ENCODE measurements at places on chromosomes 16 and 17.
A peak's percentile ranks its signal among the peaks of the same experiment; 100 is the strongest.

- no peak for DNase-seq
These were observed 8.4 kb upstream of the TNS4 start for GRCh38 chr17:40509626-40510327.

- DNase-seq = no peak
These were observed 908.4 kb downstream of the KCNJ18 start for GRCh38 chr17:22600644-22601298.

DNA sequence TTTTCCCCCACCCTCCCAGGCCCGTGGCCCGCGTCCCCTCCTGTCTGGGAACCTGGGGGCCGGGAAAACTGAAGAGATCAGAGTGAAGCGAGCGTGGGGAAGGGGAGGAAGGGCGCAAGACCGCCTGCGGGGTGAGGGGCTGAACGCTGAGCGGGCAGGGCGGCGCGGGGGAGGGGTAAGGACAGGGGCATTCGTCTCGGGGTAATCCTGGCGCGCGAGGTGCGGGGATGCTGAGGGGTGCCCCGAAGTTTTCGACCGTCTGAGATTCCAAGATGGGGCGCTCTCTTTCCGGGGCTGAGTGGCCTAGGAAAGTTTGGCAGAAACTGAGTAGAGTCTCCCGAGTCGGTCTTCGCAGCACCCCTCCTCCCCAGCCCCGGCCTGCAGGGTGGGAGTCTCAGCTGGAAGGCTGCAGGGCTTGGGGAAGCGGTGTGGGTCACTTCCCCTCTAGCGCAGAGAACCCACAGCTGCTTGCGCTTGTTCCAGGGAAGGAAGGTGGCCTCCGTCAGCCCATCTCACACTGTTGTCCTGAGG is 555 bp downstream of the TTYH2 start:
- DNase-seq = no peak

DNA sequence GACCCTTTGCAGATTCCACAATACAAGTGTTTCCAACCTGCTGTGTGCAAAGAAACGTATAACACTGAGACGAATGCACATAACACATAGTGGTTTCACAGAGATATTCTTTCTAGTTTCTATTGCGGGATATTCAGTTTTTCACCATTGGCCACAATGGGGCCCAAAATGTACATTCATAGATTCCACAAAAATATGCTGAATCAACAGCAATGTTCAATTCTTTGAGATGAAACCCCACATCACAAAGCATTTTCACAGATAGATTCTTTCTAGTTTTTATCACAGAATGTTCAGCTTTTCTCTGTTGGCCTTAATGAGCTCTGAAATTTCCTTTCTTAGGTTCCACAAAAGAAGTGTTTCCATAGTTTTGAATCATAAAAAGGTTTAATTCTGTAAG is 2472.3 kb downstream of the TP53TG3F start:
- DNase-seq = no peak

GRCh38 chr17:42928714-42929496 is 28.3 kb downstream of the G6PC1 start:
- peak; percentile 48 for DNase-seq

DNA sequence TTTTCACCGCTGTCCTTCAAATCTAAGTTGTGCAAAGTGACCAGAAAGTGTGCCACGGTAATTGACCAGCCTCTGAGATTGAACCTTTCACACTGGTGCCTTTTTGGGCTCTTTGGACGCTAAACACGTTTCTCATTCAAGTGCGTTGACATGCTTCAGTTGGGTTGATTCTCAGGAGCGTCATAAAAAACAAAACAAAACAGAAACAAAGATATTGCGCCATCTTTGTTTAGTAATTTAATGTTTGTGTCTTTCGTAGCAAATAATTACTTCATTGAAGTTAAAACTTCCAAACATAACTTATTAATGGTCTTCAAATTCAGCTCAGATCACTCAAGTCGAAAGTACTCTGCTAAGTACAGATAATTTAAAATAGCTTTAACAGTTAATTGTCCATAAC is 80.2 kb downstream of the OR1D5 start:
- no peak for DNase-seq

DNA sequence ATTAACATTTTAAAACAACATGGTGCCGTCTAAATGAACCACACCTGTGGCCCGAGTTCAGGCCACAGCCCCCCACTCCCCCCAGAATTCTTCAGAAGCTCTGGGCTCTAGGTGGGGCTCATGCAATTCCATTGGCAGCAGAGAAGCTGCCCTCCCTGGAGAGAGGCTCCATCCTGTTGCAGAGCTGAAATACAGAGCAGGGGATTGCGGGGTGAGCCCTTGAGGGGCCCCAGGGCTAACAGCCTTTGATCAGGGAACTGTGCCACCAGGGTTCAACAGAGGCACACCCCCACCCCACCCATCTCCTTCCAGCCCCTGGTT is 69.3 kb downstream of the ABR start:
- DNase-seq = no peak

- peak; percentile 20 for DNase-seq
These were observed 29.9 kb downstream of the PIEZO1 start for GRCh38 chr16:88754912-88755744.

- DNase-seq = no peak
These were observed 27.9 kb downstream of the SREBF1 start for GRCh38 chr17:17808706-17809432.

DNA sequence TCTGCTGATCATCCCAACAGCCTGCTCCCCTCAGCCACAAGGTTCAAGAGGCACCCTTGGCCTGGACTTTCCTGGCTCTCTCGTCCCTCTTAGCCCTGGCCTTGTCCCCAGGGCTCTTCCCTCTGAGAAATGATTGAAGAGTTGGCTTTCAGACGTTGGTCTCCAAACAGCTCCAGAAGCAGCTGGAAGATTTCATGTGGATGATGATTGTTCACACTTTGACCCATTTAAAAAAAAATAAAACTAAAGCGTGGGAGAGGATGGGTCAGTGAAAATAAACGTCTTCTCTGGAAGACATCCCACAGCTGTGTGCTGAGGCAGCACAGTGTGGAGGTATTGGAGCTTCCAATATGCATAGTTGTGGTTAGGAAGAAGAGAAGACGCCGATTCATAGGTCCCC is 54.7 kb upstream of the CDH11 start:
- no peak for DNase-seq
